Iris pigment epithelial cell (primary cell): ENCODE measurements at places on chromosomes 3 and 15.

- DNase-seq, result no peak
Observed at GRCh38 chr15:84391191-84391590, 155.6 kb downstream of the GOLGA6L4 start.

GRCh38 chr15:64180235-64180824 lies 17.5 kb upstream of the PPIB start:
- DNase-seq, result no peak

- DNase-seq, result peak; percentile 81
Observed at GRCh38 chr15:79673416-79674123, 223.2 kb downstream of the MTHFS start.

DNA sequence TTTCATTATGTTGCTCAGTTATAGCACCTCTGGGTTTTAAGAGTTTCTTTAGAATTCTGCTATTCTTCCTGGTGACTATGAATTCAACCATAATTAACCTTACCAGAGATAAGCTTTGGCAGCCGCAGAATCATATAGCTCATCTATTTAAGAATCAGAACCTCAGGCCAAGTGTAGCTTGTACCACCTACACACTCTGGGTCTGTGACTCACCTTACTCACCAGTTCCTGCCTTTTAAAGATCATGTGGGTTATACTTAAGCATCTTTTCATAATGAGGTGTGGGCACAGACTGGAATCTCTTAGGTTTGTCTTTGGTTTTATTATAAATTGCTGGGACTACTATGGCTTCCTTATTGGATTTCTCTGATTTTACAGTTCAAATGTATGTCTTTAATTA lies 21.9 kb downstream of the CDV3 start:
- peak; percentile 46 for DNase-seq

GRCh38 chr3:114417675-114418074 lies 123.8 kb downstream of the TIGIT start:
- no peak for DNase-seq

GRCh38 chr3:176584413-176585176 lies 612.7 kb downstream of the TBL1XR1 start:
- DNase-seq, result peak; percentile 70

DNA sequence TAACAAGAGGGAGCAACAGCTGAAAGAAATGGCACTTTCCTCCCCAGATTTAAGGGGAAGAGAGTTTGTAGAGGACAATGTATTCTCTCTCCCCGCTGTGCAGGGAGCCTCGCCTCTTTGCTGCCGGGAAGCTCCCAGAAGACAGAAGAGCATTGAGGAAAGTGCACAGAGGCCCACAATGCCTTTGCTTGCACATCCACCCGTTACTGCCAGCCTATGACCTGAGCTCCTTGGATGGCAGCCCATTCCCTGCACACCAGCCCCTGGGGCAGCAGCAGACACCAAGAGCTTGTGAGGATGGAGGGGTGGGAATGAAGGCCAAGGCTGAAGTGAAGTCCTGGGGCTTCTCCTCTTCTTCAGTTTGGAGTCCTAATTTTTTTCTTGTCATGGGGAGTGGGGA lies 67.0 kb downstream of the CLDN11 start:
- DNase-seq, result no peak

- DNase-seq, result no peak
Observed at GRCh38 chr3:117761703-117762620, 1052.4 kb downstream of the TUSC7 start.

- no peak for DNase-seq
Observed at GRCh38 chr3:86914670-86915069, 76.3 kb downstream of the VGLL3 start.

- no peak for DNase-seq
Observed at GRCh38 chr15:70428211-70428822, 330.6 kb upstream of the TLE3 start.

DNA sequence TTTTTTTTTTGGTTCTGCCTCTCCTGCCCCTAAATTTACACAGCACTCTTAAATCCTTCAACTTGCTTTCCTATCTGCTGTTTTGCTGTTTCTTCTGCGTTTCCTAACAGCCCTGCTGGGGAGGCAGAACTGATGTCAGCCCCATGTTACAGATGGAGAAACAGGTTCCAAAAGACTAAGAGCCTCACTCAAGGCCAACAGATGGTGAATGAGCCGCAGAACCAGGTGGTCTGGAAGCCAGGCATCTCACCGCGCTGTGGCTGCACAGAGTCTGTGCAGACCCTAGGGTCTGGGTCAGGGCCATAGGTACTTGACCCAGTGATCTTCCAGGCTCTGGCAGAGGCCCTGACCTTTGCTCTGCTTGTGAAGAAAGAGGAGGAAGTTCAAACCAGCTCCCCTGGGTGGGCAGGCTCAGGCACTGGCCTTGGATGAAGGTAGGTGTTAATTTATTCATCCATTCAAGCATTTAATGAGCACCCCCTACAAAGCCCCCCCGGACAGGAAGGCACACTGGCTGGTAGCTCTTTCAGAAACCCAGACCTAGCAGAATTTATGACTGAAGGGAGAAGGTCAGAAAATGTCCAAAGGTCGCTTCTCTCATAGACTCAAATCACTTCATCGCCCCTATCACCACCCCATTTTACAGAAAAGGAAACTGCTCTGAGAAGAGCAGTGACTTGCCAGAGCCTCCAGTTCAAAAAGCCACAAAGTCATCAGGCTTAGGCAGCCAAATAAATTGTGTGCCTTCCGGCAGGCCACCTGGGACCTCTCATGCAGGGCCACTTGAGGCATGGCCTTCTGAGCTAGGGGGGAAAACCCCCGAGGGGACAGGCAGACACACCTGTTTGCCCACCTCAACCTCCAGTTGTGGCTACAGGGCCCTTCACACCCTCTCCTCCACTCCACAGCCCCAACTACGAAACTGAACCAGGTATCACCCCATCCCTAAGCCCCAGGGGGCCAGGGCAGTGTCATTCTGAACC lies 2.7 kb downstream of the CHDH start:
- no peak for DNase-seq

GRCh38 chr15:52080031-52080430 lies 32.5 kb downstream of the BCL2L10 start:
- DNase-seq, result peak; percentile 29

GRCh38 chr3:22115581-22115980 lies 364.6 kb upstream of the ZNF385D start:
- DNase-seq, result peak; percentile 55

- peak; percentile 80 for DNase-seq
Observed at GRCh38 chr3:124248471-124249028, 256.6 kb upstream of the ROPN1 start.

- DNase-seq, result peak; percentile 96
Observed at GRCh38 chr15:32870240-32871033, 152.6 kb downstream of the GREM1 start.

GRCh38 chr3:62237286-62237948 lies 135.9 kb downstream of the FEZF2 start:
- no peak for DNase-seq

DNA sequence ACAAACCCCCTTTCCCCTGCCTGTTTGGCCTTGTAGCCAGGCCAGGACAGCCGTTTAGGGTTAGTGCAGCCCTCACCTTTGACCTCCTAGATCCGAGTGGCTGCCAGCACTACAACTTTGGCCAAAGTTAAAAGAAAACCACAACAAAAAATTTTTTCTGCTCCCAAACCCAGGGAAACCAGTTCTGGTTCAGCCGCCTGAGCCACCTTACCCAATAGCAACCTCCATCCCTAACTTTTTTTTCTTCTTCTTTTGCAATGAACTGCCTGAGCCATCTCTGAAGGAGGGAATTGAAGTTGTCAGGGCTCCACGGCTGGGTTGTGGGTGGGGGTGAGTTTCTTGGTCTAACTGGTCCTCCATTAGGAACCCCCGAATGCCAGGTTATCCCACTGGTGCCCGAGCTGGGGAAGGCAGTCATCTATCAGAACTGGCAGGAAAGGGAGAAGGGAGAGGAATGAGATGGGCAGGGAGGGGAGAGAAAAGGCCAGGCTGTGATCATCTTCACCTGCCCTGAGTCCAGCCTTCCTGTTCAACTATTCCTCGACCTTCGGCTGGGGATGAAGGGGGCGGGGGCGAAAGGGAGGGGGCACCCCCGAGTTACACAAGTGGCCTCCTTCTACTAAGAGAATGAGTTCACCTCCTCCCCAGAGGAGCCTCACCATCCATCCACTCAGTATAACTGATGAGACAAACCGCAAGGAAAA lies 6.2 kb upstream of the NR2F2 start:
- DNase-seq, result peak; percentile 46

GRCh38 chr3:153245661-153246060 lies 83.6 kb downstream of the RAP2B start:
- DNase-seq, result no peak

DNA sequence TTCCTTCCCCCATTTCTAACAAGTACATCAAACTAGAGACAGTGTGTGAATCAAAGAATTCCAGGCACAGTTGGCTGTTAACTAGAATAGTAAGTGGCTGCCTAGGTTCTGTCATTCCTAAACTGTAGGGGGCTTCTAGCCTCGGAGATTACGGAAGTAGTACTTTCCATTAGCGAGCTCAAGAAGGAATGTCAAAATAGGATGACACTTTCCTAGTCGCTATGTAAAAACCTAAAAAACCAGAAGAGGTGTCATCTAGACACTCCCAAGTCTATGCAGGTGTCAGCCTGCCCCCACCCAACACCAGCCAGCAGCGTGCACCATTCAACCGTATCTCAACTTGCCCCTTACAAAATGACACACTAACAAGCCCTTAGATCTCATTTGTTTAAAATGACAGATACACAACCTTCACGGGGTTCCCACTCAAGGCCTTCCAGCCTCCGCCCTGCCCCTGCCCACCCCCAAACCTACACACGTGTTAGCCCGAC lies 874 bp downstream of the INO80 start:
- peak; percentile 46 for DNase-seq

DNA sequence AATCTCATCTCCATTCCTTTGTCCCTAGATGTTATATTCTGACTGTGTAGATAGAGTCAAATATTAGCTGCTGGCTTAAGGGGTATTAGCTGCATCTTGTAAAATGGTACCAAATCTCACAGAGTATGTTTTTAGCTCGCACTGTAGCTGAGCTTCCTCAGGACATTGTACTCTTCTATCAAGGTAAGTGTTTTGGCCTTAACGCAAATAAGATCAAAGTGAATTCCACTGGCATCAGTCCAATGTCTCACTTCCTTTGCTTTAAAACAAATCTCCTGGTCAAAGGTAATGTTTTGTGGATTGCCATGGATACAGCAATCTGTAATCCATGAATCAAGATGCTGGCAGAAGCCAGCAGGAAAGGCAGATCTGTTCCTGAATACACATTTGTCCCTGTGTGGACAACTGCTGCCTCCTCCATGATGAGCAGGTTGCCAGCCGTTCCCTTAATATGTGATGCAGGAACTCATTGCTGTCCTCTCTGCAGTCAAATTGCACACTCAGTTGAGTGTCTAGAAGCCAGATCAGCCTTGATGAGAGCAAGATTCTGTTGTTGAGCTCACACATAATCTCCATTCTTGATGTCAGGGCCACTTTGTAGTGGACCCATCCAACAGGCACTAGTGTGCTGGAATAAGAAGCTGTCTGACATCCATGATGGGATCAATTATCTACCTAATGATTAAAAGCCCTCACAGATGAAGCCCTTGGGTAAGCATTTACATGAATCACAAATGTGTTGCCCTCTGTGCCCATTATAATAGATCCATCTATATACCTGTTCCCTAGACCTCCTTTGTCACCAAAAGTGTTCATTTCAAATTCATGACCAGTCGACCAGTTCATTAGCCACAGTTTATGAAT lies 96.6 kb upstream of the AGTR1 start:
- no peak for DNase-seq

DNA sequence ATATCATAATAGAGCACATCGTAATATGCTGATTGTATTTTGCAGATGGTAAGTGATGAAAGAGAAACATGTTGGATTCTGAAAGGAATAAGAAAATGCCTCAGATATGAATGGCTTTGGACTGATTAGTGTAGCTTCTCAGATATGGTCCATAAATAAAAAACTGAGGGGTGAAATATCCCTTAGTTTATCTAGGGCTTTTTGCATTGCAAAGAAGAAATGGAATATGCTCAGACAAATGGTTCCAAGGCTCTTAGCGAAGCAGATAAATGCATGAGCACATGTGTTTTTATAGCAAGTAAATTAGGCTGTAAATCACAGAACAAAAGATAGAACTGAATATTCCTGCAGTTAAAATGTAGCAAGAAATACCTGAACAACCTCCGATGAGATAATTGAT lies 820.9 kb upstream of the GRM7 start:
- no peak for DNase-seq

DNA sequence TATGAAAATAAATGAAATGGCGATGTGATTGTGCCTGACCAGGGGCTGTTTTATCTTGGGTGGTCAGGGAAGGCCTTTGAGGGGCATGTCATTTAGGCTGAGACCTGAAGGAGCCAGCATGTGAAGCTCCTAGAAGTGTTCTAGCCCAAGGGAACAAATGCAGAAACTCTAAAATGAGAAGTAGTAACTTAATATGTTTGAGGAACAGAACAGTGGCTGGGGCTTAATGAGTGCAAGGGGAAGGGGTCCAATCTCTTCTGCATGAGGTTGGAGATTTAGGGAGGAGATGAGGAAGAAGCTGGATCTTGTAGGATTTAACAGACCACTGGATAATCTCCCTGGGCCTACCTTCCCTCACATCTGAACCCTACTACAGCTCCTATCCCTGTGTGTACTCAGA lies 110.5 kb downstream of the AKAP13 start:
- DNase-seq, result no peak

- DNase-seq, result peak; percentile 96
Observed at GRCh38 chr15:67085818-67086636, 20.6 kb downstream of the SMAD3 start.

DNA sequence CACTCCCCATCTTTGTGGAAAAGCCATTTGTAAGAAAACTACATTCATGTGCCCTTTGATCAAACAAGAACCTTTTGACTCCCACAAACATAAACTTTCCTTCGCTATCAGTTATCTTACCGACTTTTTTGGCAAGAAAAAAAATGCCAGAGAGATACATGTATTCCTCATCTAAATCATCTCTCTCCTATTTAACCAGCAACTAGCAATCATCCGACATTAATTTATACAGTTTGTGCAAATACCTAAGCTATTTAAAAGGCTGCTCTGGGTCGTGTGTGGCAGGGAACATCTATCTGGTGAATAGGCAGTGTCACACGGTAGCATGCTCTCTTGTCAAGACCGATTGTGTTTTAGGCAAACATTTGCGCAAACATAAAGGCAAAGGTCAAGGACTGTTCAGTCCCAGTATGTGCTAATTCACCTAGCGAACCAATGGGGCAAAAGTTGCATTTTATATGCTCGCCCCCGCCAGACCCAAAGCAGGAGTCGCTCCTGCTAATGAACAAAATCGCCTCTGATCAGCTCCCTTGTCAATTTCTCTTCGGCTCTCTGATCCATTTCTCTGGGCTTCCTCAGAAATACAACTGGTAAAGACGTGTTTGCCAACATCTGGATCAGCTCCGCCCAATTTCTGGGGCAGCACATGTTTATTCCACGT lies 37.7 kb downstream of the ZIC4 start:
- no peak for DNase-seq

GRCh38 chr3:1664266-1664665 lies 434.4 kb upstream of the CNTN4 start:
- no peak for DNase-seq

- DNase-seq, result no peak
Observed at GRCh38 chr3:11138371-11138770, 15.9 kb upstream of the HRH1 start.
